Thyroid gland (tissue), 4 donors: ENCODE measurements at places on chromosomes 4 and X. TPM values are rescaled to one million over a fixed set of nuclear protein-coding genes. Genes with fewer than 3 reads are reported as not detected.
A peak's percentile ranks its signal among the peaks of the same experiment; 100 is the strongest.

The TNIP3 gene
- not detected for total RNA-seq

The GPR119 gene
- not detected for total RNA-seq

The LIMCH1 gene
- 138 TPM for total RNA-seq

The SLC49A3 gene
- 27.1 TPM for total RNA-seq

The EMCN gene
- 69.7 TPM for total RNA-seq

The CNKSR2 gene
- total RNA-seq = 4.2 TPM

GRCh38 chr4:144739511-144740033 lies 93.6 kb downstream of the HHIP start:
- no peaks in the 10 kb centered on the region for H3K36me3 ChIP-seq
- no peak overlapping the region for H3K4me3 ChIP-seq
- no peak overlapping the region for H3K27ac ChIP-seq
- H3K27me3 ChIP-seq = no peaks in the 10 kb centered on the region

DNA sequence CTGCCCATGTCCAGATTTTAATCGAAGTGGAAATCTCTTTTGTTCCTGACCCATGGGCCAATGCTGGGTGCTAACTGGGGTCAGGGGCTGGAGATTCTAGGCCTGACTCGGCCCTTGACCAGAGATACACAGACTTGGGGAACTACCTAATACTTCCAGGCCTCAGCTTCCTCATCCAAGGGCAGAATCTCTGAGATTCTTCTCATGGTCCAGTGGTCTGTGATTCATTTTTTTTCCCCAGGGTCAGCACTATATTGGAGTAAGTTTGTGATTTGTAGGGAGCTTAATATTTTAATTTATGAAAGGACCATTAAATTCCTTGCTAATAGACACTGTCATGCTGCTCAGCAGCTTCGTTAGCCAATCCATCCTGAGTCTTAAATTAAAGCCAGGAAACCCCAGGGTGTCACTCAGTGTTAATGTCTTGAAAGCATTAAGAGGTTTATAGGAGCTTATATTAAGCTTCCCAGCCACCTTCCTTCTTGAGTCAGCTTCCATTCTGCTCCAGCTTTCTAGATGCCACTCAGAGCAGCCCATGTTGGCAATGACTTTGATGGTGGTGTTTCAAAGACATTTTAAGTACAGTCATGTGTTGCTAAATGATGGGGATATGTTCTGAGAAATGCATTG lies 27.0 kb upstream of the PROM1 start:
- no peaks in the 10 kb centered on the region for H3K4me1 ChIP-seq
- no peak for DNase-seq
- H3K4me3 ChIP-seq = no peak overlapping the region
- no peak overlapping the region for H3K27ac ChIP-seq

- no peaks in the 10 kb centered on the region for H3K36me3 ChIP-seq
- no peak overlapping the region for H3K27ac ChIP-seq
- no peaks in the 10 kb centered on the region for H3K27me3 ChIP-seq
- H3K4me1 ChIP-seq = no peaks in the 10 kb centered on the region
- no peak overlapping the region for H3K4me3 ChIP-seq
- no peak for DNase-seq
These were observed 388.2 kb downstream of the MID1IP1 start for GRCh38 chrX:39189431-39189830.

DNA sequence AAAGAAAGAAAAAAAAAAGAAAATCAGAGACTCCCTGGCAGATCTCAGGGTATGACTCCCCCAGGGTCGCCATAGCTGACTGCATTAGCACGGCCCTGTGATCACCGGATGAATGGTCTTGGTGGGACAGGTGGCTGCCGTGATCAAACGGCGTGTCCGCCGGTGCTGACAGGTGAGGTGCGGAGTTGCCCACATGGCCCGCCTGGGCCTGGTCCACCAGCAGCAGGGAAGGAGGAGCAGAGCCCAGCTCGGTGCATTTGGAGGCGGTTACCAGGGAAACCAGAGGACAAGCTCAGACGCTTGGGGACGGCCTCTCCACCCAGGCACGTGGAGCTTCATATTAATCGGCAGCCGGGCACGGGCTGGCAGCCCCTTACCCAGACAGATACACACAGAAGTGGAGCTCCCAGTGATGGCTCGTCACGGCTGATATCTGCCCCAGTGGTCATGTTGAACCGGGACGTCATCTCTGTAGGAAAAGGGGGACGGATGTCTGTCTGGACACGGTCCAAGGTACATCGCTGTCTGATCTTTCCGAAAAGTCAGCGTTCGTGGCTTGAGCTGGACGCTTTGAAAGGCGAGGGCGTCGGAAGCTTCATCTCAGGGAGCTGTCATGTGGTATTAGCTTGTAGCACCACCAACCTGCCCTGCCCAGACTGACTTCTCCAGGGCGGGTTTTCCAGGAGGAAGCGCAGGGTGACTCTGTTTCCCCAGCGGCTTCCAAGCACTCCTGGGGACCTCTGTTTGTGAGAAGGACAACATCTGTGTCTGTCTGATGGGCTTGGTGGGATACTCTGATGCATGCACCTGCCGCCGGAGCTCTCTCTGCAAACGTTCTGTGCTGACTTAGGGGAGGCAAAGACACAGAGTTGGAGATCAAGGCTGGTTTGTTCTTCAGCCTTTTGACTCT lies 180.7 kb downstream of the CRLF2 start:
- H3K27me3 ChIP-seq = no peaks in the 10 kb centered on the region
- H3K27ac ChIP-seq = no peak overlapping the region
- no peaks in the 10 kb centered on the region for H3K4me1 ChIP-seq
- H3K4me3 ChIP-seq = no peak overlapping the region
- H3K36me3 ChIP-seq = no peaks in the 10 kb centered on the region

GRCh38 chr4:128458816-128459215 lies 171.2 kb upstream of the PGRMC2 start:
- H3K4me1 ChIP-seq = peaks cover 17% of the 10 kb centered on the region
- no peak overlapping the region for H3K27ac ChIP-seq
- no peak for DNase-seq
- H3K4me3 ChIP-seq = no peak overlapping the region
- H3K36me3 ChIP-seq = no peaks in the 10 kb centered on the region

GRCh38 chr4:2043396-2044118 lies 15.6 kb upstream of the NAT8L start:
- no peak for DNase-seq
- peaks cover 15% of the 10 kb centered on the region for H3K4me1 ChIP-seq
- H3K36me3 ChIP-seq = no peaks in the 10 kb centered on the region
- no peak overlapping the region for H3K4me3 ChIP-seq
- peaks cover 8% of the 10 kb centered on the region for H3K27me3 ChIP-seq

GRCh38 chr4:101475246-101475645 lies 127.9 kb upstream of the PPP3CA start:
- H3K4me3 ChIP-seq = no peak overlapping the region
- H3K36me3 ChIP-seq = no peaks in the 10 kb centered on the region

- no peak overlapping the region for H3K27ac ChIP-seq
- no peaks in the 10 kb centered on the region for H3K36me3 ChIP-seq
These were observed 91.6 kb downstream of the TLL1 start for GRCh38 chr4:165964591-165964990.

DNA sequence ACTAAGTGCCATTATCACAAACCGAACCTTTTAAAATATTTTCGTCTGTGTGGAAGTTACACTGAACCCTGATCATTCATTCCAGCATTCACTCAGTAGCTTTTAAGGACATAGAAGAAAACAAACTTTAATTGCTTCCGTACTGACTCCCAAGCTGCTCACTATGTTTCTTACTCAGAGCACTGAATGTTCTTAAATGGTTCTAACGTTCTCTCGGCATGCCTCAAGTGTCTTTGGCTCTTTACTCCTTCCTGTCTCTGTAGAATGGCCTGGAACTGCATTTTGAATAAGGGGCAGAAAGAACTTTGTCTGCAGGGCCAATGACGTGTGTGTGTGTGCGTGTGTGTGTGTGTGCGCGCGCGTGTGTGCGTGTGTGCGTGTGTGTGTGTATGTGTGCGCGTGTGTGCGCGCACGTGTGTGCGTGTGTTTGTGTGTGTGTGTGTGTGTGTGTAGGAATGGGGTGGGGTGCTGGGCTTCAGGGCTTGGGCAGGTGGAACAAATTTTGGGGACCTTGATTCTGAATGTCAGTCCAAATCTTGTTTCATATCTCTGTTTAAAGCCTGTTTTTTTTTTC lies 50.5 kb upstream of the PAQR3 start:
- no peaks in the 10 kb centered on the region for H3K27me3 ChIP-seq
- H3K4me3 ChIP-seq = no peak overlapping the region
- H3K4me1 ChIP-seq = no peaks in the 10 kb centered on the region
- H3K36me3 ChIP-seq = no peaks in the 10 kb centered on the region
- H3K27ac ChIP-seq = no peak overlapping the region

DNA sequence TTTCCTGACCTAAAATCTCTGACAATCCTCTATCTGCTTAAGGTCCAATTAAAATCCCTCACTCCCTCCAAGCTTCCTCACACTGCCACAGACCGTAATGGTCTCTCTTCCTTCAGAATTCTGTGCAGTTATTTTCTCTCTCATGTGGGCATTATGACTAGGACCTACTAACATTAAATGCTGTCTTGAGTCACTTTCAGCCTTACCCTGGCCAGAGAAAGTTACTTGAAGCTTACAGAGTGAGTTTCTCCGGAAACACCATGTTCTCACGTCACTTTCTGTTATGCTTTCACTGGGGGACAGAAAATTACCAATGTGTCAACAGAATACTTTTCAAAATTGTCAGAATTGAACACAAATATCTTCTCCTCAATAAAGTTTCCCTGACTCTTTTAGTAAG lies 271.8 kb downstream of the INPP4B start:
- no peak for DNase-seq
- H3K27ac ChIP-seq = no peak overlapping the region
- no peak overlapping the region for H3K4me3 ChIP-seq
- no peaks in the 10 kb centered on the region for H3K27me3 ChIP-seq
- H3K36me3 ChIP-seq = no peaks in the 10 kb centered on the region

DNA sequence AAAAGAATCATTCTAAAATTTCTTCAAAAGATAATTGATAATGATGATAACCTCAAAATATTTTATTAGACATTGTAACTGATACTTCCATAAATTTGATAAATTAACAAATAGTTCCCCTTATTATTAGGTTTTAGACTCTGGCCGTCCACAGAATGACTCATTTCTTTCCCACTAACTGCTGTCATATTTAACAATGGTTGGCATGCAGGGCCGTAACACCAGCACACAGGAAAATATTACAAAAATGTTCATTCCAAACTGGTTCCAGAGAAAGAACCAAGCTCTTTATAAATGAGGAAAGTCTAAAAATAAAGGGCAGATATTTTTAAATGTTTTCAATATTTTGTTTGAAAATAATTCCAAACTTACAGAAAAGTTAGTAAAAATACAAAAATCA lies 28.2 kb downstream of the WDFY3 start:
- H3K4me3 ChIP-seq = no peak overlapping the region
- peaks cover 16% of the 10 kb centered on the region for H3K4me1 ChIP-seq
- DNase-seq = no peak
- H3K27ac ChIP-seq = no peak overlapping the region
- no peaks in the 10 kb centered on the region for H3K36me3 ChIP-seq

DNA sequence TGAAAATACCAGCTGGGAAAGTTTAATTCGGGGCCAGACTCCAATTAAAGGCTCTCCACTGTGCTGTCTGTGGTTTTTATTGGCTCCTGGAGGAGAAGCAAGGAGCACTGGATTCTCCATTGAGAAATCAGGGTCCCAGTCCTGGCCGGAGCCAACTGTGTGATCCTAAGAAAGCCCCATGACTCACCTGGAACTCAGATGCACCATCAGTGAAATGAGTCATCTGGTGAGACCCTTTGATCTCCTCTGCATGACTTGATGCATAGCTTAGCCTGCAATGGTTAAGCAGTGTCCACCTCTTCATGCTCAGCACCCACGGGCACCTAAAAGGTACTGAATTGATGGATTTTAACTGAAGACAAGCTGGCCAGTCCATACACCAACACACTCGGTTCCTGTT lies 119.2 kb upstream of the VCX3B start:
- no peaks in the 10 kb centered on the region for H3K4me1 ChIP-seq
- no peak for DNase-seq
- H3K4me3 ChIP-seq = no peak overlapping the region
- H3K27ac ChIP-seq = no peak overlapping the region

DNA sequence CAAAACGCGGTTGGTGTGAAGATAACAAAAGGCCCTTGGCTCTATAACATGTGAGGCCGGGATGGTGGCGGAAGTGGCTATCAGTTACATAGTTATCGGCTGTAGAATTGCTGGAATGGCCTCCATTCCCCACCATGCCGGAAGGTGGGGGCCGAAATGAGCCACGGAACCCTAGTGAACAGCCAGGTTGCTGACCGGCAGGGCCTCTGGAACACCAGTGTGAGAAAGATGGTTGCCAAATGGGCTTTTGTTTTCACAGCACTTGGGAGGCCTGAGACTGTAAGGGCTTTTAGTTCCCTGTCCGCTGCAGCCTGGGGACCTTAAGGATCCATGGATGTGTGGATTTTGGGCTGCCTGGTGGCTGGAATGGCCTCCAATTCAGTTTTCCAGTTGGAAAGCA lies 23.3 kb upstream of the ARX start:
- H3K4me3 ChIP-seq = no peak overlapping the region
- H3K36me3 ChIP-seq = no peaks in the 10 kb centered on the region
- H3K4me1 ChIP-seq = no peaks in the 10 kb centered on the region
- no peaks in the 10 kb centered on the region for H3K27me3 ChIP-seq
- no peak for DNase-seq

- H3K4me1 ChIP-seq = peaks cover 82% of the 10 kb centered on the region
- no peak overlapping the region for H3K4me3 ChIP-seq
- no peaks in the 10 kb centered on the region for H3K36me3 ChIP-seq
- no peaks in the 10 kb centered on the region for H3K27me3 ChIP-seq
- DNase-seq = peak; percentile 31
- H3K27ac ChIP-seq = no peak overlapping the region
These were observed 33.8 kb downstream of the FGFRL1 start for GRCh38 chr4:1045193-1045594.

- H3K4me3 ChIP-seq = no peak overlapping the region
- DNase-seq = no peak
- no peaks in the 10 kb centered on the region for H3K36me3 ChIP-seq
These were observed 369.6 kb downstream of the NAF1 start for GRCh38 chr4:162797108-162797507.

- no peak for DNase-seq
- no peaks in the 10 kb centered on the region for H3K4me1 ChIP-seq
- H3K4me3 ChIP-seq = no peak overlapping the region
- no peak overlapping the region for H3K27ac ChIP-seq
- no peaks in the 10 kb centered on the region for H3K36me3 ChIP-seq
- H3K27me3 ChIP-seq = no peaks in the 10 kb centered on the region
These were observed 283.1 kb downstream of the HNRNPD start for GRCh38 chr4:82090717-82091116.

- H3K4me3 ChIP-seq = no peak overlapping the region
- no peaks in the 10 kb centered on the region for H3K27me3 ChIP-seq
- no peaks in the 10 kb centered on the region for H3K4me1 ChIP-seq
- H3K27ac ChIP-seq = no peak overlapping the region
These were observed 31.7 kb upstream of the CRMP1 start for GRCh38 chr4:5924461-5925125.

DNA sequence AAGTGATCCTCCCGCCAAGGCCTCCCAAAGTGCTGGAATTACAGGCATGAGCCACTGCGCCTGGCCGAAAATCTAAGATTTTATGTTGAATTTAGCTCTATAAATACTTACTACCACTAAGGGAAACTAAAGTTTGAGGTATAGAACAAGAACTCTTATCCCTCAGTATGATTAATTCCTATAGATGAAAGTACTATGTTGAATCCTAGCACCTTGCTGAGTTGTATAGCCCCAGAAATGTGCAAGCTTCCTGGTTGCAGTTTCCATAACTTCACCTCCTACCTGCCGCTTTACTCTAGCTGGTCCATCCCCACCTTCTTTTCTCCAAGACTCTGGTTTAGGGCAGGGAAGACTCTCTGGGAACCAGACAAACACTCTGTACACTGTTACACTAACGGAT lies 11.8 kb upstream of the TSPAN5 start:
- no peak overlapping the region for H3K4me3 ChIP-seq
- H3K27ac ChIP-seq = no peak overlapping the region
- DNase-seq = no peak
